ENCODE measurements at places on chromosomes 11 and 22. TPM values are rescaled to one million over a fixed set of nuclear protein-coding genes. Genes with fewer than 3 reads are reported as not detected.

Gene VSIG2
- under 0.01 TPM for total RNA-seq

Gene SMDT1
- 6.8 TPM for total RNA-seq

Gene SLC17A6
- total RNA-seq = not detected

Gene MUC6
- total RNA-seq = not detected

Gene CCDC116
- total RNA-seq = 0.07 TPM

Gene MAPK11
- total RNA-seq = 9.5 TPM

Gene CBLIF
- not detected for total RNA-seq

Gene CDC42BPG
- 7.5 TPM for total RNA-seq

Gene NNMT
- 0.34 TPM for total RNA-seq

Gene TMEM86A
- 3.8 TPM for total RNA-seq

All from nasal cavity respiratory epithelium epithelial cell of viscerocranial mucosa (primary cell).